Pons (tissue), 1 donor: ENCODE measurements at places on chromosomes 11 and 22.
A peak's percentile ranks its signal among the peaks of the same experiment; 100 is the strongest.

DNA sequence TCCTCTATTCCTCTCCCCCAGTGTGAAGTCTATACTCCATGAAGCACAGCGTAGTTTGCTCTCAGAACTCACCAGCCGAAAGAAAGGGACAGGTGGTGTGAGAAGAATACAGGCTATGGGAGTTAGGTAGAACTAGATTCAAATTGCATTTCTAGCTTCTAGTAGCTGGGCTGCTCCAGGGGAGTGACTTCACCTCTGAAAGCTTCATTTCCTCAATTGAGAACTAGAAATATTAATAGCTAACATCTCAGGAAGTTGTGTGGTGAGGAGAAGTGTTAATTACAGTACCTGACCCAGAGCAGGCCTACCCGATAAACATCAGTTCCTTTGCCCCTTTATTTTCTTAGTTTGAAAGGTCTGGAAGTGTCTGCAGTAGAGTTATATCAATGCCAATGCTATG, 484.7 kb upstream of the TENM4 start:
- DNase-seq, result no peak

DNA sequence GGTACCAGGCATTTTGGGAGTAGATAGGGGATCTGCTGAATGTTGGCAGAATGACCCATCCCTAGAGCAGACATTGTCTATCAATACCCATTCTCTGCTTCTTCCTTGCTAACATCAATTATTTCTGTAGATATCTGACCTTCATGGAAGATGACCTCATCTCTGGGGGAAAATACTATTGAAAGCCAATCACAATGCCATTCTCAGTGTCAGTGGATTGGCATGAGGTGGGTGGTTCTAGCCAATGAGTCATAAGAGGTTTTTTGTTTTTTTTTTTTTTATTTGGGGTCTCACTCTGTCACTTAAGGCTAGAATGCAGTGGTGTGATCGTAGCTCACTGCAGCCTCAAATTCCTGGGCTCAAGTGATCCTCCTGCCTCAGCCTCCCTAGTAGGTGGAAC, 42.5 kb downstream of the SNX19 start:
- no peak for DNase-seq

- DNase-seq, result no peak
These were observed 2.9 kb downstream of the PANX2 start for GRCh38 chr22:50173311-50173982.

DNA sequence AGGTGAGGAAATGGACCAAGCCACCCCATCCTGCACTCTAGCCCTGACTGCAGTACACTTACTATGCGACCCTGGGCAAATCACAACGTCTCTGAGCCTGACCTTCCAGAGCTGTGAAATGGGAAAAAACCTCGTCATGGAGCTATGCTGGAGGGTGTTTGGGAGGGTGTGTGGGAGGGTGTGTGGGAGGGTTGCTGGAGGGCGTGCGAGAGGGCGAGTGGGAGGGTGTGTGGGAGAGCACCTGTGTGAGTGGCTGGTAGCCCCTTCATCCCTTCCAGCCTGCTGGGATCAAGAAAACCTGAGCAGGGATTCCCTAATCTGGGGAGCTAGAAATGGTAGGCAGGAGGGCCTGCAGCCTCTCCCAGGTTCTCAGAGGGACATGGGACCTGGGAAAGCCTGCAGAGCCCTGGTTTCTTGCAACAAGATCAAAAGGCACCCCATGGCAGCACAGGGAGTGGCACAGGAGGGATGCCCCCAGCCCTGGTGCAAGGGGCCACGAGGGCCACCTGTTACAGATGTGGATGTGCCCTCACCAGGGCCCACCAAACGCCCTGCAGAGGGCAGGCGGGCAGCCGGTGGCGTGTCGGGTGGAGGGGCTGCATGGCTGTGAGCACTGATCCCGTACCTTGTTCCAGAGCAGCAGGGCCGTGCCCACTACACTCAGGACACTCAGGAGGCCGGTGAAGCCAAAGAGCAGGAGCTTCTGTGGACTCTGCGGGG, 23.2 kb downstream of the NFAM1 start:
- DNase-seq, result no peak

- DNase-seq, result peak; percentile 45
These were observed 68.7 kb downstream of the DDX10 start for GRCh38 chr11:108733479-108734116.

- no peak for DNase-seq
These were observed at the start of gene LRRC55 for GRCh38 chr11:57181678-57182305. Gene LRRC55 (plus strand): TSS chr11:57181953. CDS start chr11:57182023, 70 bp downstream.

- no peak for DNase-seq
These were observed 837 bp upstream of the BID start for GRCh38 chr22:17774926-17775685.

GRCh38 chr11:126633330-126633729, 277.8 kb downstream of the ST3GAL4 start:
- no peak for DNase-seq

- peak; percentile 18 for DNase-seq
These were observed 509 bp upstream of the PRRG4 start for GRCh38 chr11:32829157-32829679.

- DNase-seq, result no peak
These were observed 327.4 kb upstream of the SYN3 start for GRCh38 chr22:33385611-33386010.

DNA sequence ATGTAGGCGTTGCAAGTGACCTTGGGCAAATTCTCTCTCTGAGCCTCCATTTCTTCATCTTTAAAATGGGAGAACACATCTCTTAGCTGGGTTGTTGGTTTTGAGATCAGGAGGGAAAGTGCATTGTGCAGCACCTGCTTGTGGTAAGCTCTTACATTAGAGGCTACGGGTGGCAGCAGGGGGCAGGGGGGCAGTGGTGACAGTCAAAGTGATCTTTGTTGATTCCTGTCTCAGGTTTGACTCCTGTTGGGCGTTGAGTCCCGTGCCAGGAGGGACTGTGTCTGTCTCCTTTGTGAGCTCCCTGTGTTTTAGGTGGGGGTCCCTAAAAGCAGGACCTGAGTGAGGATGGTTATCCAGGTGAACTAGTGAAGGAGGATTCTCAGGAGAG, 101.7 kb downstream of the TP53I11 start:
- no peak for DNase-seq
